Mesendoderm (in vitro differentiated cells): ENCODE measurements at places on chromosomes 3 and 15.

DNA sequence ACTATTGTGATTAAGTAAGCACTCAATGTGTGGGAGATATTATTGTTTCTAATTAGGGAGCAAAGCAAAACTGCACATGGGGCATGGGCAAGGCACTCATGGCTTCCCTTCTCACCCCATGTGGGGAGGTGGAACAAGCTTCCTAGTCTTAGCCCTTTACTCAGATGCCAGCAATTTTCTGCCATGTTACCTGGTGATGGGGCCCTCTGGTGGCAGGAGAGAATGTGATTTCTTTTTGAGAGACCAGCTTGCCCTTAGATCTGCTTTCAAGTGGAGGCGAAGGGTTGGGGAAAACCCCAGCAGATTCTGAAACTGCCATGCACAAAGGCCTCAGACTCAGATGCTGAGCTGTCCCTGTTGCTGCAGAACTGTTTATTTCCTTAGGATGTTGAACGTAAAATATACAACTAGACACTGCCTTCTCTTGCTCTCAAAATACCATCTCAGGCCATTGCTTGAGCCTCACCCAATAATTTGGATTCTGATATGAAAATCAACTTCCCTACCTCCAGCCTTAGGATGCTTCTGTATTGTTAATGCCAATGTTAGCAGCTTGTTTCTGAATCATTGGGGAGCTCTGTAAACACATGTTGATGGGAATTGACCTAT, 130.2 kb upstream of the TPRG1 start:
- peak; percentile 87 for DNase-seq

GRCh38 chr3:118986734-118987133, 47.9 kb downstream of the IGSF11 start:
- DNase-seq, result no peak

DNA sequence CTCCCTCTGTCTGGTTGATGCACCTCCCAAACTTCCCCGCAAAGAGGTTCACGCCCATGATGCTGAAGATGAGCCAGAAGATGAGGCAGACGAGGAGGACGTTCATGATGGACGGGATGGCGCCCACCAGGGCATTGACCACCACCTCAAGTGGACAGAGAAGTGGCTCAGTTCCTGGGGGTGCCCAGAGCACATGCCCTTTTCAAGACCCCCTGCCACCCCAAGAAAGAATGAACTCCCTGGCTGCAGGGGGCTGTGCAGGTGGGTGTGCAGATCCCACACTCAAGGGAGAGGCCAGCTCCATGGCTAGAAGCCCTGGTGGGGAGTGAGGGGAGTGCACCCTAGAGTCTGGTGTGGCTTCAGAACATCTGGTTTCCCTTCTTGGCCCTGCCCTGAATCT, 64.1 kb downstream of the EXOG start:
- no peak for DNase-seq

- no peak for DNase-seq
These were observed 233.3 kb upstream of the SLCO3A1 start for GRCh38 chr15:91620229-91620628.

- DNase-seq, result peak; percentile 48
These were observed 21.2 kb downstream of the ZNF860 start for GRCh38 chr3:32002561-32003368.

DNA sequence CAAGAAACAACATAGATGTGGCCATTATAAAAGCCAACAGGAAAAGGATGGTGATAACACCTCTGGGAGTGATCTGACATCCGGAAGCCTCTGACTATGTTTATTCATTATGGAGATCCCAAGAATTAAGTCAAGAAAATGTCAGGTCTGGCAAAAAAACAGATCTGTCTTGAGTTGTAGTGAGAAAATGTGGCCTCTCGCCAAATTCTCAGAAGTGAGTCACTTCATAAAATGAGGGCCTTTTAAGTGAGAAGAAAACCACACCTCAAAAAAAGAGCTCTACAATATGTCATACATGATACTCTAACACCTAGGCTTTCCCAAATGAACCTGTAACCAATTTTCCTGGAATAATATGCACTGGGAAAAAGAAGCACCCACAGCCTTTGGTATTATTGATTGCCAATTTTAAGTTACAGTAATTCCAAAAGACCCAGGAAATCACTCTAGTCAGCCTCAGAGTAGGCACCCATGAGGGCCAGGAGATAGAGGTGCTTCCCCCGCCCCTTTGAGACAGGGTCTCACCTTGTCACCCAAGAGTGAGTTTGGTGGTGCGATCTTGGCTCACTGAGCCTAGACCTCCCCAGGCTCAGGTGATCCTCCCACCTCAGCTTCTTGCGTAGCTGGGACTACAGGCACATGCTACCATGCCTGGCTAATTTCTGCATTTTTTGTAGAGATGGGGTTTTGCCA, 38.0 kb downstream of the CCR3 start:
- DNase-seq, result no peak

GRCh38 chr15:94238539-94239118, 7.3 kb downstream of the MCTP2 start:
- no peak for DNase-seq

DNA sequence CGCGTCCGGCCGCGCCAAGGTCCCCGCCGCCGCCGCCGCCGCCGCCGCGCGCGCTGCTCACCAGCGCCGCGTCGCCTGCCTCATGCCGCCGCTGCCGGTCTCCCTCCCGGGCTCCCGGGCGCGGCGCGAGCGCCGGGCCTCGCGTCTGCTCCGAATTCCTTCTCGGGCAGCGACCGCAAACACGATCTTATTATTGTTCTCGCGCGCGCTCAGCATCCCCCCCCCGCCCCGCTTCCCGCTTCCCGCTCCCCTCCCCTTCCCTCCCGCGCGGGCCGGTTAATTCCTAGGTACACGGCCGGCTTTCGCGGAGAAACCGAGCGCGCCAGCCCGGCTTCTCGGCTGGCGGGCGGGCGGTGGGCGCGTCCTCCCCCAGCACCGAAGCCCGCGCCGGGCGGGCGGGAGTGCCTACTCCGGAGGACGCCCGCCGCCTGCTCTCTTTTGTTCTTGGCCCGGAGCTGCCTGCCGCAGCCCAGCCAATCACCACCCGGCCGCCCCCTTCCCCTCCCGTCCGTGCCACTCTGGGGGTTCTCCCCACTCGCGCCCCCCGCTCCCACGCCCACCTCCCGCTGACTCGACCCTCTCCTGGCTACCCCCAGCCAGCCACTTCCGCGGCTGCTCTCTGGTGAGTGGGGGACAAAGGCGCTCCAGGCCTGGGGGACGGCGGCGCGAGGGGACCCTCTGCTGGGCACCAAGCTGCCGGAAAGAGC, at the start of gene HDGFL3:
TSS of gene HDGFL3 (minus strand) at position 164 of the 707 bp plus-strand sequence. CDS start 409 bp downstream, outside the sequence.
- peak; percentile 77 for DNase-seq

GRCh38 chr3:110296885-110297284, 774.7 kb upstream of the NECTIN3 start:
- peak; percentile 52 for DNase-seq

- DNase-seq, result no peak
These were observed 13.6 kb upstream of the CSRNP1 start for GRCh38 chr3:39166932-39167532.

DNA sequence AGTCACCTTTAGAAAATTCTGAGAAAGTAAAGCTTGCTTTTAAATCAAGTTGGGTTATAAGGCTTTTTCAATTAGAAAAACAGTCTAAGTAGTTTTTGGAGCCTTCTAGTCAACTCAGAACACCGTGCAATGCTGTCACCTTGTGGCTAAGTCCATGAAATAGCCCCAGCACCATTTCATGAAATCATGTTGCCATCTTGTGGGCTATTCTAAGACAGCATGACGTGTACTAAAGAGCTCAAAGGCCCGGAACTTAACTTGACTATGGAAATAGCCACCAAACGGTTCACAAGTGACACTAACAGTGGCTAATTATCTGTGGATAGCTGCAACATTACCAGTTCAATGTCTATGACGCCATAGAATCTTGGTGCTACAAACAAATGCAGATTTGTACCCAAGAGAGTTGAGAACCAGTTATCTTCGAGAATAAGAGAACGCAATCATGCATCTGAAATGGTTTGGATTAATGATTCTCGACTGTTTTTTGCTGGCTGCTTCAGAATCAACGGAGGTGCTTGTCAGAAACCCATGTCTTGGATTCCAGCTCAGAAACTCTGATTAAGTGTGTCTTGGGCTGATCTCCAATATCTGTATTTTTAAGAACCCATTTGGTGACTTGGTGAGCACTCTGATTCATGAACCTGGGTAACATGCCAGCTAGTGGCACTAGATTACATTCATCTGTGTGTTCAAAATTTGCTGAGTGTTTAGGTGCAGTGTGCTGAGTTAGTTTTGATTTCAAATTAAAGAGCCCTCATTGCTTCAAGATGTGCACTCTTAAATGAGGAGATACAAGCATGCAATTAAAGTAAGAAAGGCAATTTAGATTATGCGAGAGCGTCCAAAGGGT, 111.2 kb upstream of the MCTP2 start:
- DNase-seq, result peak; percentile 91

- DNase-seq, result no peak
These were observed 251.9 kb upstream of the TGFBR2 start for GRCh38 chr3:30354513-30354912.
